ENCODE measurements at places on chromosomes 2 and 18. TPM values are rescaled to one million over a fixed set of nuclear protein-coding genes. Genes with fewer than 3 reads are reported as not detected.

Gene CFC1
- total RNA-seq, result not detected

Gene TMEM169
- 0.36 TPM for total RNA-seq

DNA sequence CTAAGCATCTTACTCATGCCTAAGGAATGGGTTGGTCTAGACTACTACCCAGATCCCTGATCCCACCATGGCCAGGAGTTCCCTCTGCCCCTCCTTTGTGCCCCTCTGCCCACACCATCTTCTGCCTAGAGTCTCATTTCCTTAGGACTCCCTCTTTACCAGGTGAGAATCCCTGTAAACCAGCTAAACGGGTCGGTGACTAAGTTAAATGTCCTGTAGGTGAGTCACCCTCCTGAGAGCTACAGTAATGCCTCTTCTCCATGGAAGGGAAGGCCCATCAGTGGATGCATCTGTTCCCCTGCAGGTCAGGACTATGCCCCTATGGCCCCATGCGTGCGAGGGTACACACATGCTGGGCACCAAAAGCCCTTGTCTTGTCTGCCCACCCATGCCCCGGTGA lies 25.4 kb downstream of the PTGR3 start:
- DNase-seq, result no peak

DNA sequence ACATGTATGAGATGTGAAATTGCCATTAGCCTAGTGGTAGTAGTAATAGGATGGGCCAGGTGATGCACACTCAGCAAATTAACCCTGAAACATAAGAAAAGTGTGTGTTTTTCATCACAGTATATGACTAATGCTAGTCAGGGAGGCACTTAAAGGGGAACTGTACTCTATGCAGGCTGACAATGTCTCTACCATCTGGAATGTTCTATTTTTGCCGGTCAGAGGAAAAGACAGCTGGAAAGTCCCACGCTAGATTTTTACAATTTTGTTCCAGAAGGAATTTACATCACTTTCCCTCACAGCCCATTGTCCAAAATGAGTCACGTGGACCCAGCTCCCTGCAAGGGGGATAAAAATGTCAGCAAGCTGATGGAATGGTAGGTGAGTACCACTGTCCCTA lies 746.3 kb upstream of the CHAC2 start:
- DNase-seq, result peak; percentile 60
